ENCODE measurements at places on chromosomes 16 and 17. TPM values are rescaled to one million over a fixed set of nuclear protein-coding genes. Genes with fewer than 3 reads are reported as not detected.

Gene SREBF1
- 68.8 TPM for total RNA-seq

Gene TMEM106A
- 5.8 TPM for total RNA-seq

Gene GPR179
- total RNA-seq = 10.4 TPM

Gene ADGRG1
- 18.3 TPM for total RNA-seq

Gene KRT33B
- not detected for total RNA-seq

Gene RNF112
- total RNA-seq = 5.4 TPM

Gene PTGES3L
- 4.0 TPM for total RNA-seq

Gene TMC7
- total RNA-seq = 3.1 TPM

Gene C17orf113
- 7.9 TPM for total RNA-seq

Gene ODAD4
- 2.9 TPM for total RNA-seq

Gene CACNG4
- total RNA-seq = 11.9 TPM

Gene ACSM2A
- total RNA-seq = not detected

Gene CANT1
- 27.5 TPM for total RNA-seq

Gene SEPTIN1
- 0.44 TPM for total RNA-seq

Gene EPX
- total RNA-seq = not detected

Gene GINS2
- total RNA-seq = 7.0 TPM

Gene KRT12
- total RNA-seq = 50.0 TPM

Gene RPH3AL
- total RNA-seq = 7.3 TPM

Gene SLFN11
- total RNA-seq = 14.7 TPM

Gene PRSS21
- not detected for total RNA-seq

Gene MMP2
- 248 TPM for total RNA-seq

Gene NPIPB6
- total RNA-seq = 11.4 TPM

Gene DNAH17
- total RNA-seq = 0.44 TPM

Gene SYT17
- 10.2 TPM for total RNA-seq

Gene PRPF8
- total RNA-seq = 239 TPM

Gene PGP
- 15.1 TPM for total RNA-seq

Gene SLC16A11
- 0.44 TPM for total RNA-seq

Gene EPOP
- total RNA-seq = 1.1 TPM

Gene GPR142
- 0.44 TPM for total RNA-seq

Gene ITGAD
- total RNA-seq = not detected

Gene PRR11
- 255 TPM for total RNA-seq

Gene FAAP100
- total RNA-seq = 44.5 TPM

Gene KRT24
- not detected for total RNA-seq

Gene KRTAP9-2
- total RNA-seq = not detected

Gene FBXW10
- 0.38 TPM for total RNA-seq

Gene UTS2R
- 3.2 TPM for total RNA-seq

Gene FBXL20
- total RNA-seq = 56.0 TPM

Gene KIFC3
- total RNA-seq = 84.1 TPM

Gene RSL1D1
- 148 TPM for total RNA-seq

Gene MYLK3
- 4.6 TPM for total RNA-seq

Data from camera-type eye (tissue), 1 donor.